Activated CD4-positive, alpha-beta T cell treated with anti-CD3 and anti-CD28 coated beads for 4 hours (primary cell): ENCODE measurements at places on chromosomes 16 and 17.
A peak's percentile ranks its signal among the peaks of the same experiment; 100 is the strongest.

DNA sequence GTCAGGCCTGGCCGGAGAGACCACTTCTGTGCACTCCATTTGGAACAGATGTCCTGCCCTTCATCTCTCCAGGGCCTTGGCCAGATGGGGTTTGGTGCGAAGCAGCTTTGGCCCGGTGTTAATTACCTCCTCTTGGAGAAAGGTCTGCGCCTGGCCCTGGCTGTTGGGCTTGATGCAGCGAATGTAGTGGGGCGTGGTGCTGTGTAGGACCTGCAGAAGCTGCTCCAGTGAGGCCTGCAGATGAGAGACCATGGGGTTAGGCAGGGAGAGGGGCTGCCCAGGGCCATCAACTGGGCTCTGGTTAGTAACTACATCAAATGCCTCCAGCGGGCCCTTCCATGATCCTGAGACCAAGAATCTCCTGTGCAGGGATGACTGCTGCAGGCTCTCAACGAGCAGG, 18.7 kb downstream of the ZNHIT3 start:
- DNase-seq = no peak

GRCh38 chr16:78759596-78759995, 660.1 kb downstream of the WWOX start:
- no peak for DNase-seq

GRCh38 chr17:37698132-37698910, 46.5 kb downstream of the HNF1B start:
- DNase-seq = no peak

GRCh38 chr17:12603566-12603965, 62.1 kb upstream of the MYOCD start:
- no peak for DNase-seq

DNA sequence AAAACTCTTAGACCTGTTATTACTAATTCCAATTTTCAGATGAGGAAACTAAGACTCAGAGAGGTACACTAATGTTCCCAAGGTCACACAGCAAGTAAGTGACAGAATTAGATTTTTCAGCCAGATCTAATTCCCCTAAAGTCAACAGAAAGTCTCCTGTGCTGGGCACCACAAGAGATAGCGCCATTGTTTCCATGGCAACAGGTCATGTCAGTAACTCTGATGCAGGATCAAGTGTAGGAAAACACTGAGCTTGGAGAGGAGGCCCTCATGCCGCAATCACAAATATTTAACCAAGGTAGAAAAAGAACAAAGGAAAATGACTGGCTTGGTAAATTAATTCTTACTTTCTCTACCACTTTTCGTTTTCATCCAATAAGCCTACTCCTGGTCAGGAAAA, 166.0 kb upstream of the CDH13 start:
- DNase-seq = no peak

DNA sequence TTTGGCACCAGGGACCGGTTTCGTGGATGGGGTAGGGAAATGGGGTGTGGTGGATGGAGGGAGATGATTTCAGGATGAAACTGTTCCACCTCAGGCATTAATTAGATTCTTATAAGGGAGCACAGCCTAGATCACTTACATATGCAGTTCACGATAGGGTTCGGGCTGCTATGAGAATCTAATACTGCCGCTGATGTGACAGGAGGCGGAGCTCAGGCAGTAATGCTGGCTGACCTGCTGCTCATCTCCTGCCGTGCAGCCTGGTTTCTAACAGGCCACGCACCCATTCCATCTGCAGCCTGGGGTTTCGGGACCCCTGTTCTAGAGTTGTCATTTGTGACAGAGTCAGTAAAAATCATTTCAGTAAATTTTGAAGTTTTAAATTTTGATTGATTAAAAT, 99.7 kb downstream of the CHD9 start:
- DNase-seq = no peak

DNA sequence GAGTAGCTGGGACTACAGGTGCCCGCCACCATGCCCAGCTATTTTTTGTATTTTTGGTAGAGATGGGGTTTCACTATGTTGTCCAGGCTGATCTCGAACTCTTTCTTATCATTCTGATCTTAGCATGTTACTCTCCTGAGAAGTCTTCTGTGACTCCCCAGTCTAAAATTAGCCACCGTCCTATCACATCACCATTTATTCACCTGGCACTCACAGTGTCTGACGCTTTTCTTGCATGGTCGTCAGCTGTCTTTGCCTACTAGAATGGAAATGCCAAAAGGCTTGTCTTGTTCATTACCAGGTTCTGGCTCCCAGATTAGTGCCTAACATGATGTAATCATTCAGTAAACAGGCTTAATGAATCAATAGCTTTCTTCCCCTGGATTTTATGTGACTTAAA, 23.8 kb downstream of the TOM1L1 start:
- DNase-seq = no peak

GRCh38 chr16:81546781-81547180, 102.2 kb downstream of the CMIP start:
- no peak for DNase-seq

GRCh38 chr17:60230358-60230757, 80.6 kb downstream of the CA4 start:
- no peak for DNase-seq

- peak; percentile 62 for DNase-seq
Observed at GRCh38 chr17:1294157-1294717, 14.8 kb downstream of the TRARG1 start.

DNA sequence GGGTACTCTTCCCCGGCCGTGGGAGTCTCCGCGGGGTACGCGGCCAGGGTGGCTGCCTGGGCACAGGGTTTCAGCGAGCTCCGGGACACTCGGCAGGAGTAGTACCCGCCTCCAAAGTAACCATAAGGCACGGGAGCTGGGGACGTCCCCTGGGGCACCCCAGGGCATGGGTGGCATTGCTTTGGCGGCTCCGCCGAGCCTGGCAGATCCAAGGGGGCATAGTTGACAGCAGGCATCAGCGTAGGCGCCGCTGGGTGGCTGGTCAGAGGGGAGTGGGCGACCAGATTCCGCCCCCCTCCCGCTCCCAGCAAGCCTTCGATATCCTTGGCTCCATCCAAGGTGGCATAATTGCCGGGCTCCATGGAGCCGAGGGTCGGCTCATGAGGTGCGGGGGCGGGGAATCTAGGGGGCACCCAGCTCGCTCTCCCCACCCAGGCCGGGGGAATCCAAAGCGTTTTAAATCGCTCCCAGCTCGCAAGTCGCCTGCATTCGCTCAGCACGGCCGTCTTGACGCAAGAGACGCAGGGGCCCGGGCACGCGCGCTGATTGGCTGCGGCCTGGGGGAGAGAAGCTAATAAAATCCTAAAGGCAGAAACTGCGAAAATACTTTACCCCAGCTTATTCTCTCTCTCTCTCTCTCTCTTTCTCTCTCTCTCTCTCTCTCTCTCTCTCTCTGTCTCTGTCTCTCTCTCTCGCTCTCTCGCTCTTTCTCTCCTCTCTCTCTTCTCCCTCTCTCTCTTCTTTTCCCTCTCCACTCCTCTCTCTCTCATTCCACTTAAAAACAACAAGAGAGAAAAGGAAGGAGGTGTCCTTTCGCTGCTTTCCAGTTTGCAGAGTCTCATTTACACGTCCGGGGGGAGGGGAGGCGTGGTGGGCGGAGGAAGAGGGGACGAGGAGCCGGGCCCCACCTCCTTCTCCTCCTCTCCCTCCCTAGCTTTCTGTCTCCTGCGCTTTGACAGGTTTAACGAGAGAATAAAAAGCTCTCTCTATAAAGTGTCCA, at the start of gene HOXB13:
HOXB13 (minus strand) TSS at position 519 of the 1,000 bp plus-strand sequence; CDS start at position 362, 157 bp downstream.
- peak; percentile 25 for DNase-seq

GRCh38 chr16:84268291-84269040, 26.2 kb upstream of the WFDC1 start:
- no peak for DNase-seq

GRCh38 chr16:63808730-63809129, 1313.1 kb downstream of the CDH11 start:
- DNase-seq = no peak

DNA sequence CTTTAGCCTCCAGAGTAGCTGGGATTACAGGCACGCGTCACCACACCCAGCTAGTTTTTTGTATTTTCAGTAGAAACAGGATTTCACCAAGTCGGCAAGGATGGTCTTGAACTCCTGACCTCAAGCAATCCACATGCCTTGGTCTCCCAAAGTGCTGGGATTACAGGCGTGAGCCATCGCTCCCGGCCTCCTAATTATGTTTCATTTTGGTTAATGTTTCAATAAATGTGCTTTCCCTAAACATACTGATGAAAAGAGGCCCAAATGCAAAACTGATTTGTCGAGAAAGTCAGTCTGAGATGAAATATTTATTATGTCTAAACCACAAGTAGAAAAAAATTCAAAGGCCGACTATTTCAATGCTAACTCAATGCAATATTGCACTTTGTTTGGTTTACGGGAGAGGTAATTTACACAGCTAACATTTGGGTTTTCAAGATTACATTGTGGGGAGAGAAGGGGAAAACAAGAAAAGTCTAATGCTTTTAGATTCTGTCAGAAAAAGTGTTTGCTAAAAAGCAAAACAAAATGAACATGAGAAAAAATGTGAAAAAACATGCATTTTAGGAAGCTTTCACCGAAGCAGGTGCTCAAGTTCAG, 9.8 kb downstream of the STAT3 start:
- no peak for DNase-seq

DNA sequence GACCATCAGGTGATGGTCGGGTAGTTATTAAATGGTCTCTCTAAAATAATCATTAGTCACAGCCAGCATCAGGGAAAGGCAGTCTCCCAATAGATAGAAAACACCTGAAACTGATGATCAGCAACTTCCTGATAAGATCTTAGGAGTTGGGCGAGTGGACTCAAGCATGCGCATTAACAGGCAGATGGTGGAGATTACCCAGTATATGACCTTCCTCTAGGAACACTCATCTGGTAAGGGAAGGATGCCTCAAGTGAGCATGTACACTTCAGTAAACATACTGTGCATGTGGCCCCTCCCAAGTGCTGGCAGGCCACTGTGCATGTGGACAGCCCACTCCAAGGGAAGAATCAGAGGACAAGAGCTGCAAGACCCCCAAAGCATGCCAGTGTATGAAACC, 105.9 kb downstream of the ABCC12 start:
- no peak for DNase-seq

DNA sequence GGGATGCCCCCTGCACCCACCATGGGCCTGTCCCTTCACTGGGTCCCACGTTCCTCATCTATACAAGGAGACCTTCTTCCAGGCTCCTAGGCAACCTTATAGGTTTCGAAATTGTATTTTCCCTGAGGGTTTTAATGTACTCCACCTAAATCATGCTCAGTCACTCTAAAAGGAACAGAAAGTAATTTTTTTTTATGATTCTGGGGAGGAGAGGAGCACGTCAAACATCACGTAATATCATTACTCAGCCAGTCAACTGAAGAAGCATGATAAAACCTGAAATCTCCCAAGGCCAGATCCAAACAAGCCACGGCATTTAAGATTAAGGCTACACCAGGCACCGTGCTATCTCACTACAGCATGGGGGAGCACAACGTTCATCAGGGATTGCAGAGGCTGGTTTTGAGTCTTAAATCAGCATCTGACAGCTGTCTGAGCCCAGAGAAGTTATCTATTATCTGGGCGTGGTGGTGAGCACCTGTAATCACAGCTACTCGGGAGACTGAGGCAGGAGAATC, 3.9 kb upstream of the TMEM114 start:
- DNase-seq = no peak

DNA sequence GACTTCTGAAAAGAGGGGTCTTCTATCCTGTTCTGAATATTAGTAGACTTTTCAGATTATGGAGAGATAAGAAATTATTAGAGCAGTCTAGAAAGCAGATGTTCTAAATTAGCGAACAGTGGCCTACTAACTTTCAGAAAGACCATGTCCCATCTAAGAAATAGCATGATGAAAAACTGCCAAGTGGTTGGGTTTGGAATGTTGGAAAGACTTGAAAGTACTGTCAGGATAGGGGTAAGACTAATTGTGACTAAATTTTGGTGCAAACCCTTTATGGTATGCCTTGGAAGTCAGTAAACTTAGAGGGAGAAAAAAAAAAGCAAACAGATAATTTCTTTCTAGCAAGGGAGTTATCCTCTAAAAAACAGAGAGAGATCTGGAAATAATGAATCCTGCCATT, 41.1 kb downstream of the TANGO6 start:
- no peak for DNase-seq

DNA sequence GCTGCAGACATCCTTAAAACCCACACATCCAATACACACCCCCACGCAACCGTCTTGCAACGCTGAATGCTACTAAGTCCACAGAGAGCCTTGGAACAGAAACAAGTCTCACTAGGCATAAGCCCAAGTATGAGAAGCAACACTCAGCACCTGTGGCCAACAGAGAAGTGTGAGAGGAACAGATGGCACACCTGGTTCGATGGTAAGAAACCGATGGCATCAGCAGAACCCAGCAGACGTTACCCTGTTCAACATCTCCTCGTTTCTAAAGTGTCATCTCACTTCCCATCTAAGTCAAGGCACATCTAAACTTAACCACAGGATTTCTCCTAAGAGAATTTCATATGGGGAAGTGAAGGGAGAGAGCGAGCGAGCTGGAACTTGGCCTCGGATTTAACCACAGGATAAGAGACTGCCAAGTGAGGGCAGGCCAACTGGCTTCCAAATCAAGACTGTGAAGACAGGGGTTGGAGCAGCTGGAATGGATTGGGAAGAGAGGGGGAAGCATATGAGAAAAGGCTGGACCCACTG, 41.0 kb downstream of the NXPH3 start:
- no peak for DNase-seq

- DNase-seq = no peak
Observed at GRCh38 chr17:64154313-64154695, 24.4 kb upstream of the ERN1 start.

- peak; percentile 92 for DNase-seq
Observed at GRCh38 chr17:13594762-13595598, 6.7 kb downstream of the HS3ST3A1 start.

GRCh38 chr17:1143573-1143972, 36.2 kb downstream of the ABR start:
- DNase-seq = no peak

DNA sequence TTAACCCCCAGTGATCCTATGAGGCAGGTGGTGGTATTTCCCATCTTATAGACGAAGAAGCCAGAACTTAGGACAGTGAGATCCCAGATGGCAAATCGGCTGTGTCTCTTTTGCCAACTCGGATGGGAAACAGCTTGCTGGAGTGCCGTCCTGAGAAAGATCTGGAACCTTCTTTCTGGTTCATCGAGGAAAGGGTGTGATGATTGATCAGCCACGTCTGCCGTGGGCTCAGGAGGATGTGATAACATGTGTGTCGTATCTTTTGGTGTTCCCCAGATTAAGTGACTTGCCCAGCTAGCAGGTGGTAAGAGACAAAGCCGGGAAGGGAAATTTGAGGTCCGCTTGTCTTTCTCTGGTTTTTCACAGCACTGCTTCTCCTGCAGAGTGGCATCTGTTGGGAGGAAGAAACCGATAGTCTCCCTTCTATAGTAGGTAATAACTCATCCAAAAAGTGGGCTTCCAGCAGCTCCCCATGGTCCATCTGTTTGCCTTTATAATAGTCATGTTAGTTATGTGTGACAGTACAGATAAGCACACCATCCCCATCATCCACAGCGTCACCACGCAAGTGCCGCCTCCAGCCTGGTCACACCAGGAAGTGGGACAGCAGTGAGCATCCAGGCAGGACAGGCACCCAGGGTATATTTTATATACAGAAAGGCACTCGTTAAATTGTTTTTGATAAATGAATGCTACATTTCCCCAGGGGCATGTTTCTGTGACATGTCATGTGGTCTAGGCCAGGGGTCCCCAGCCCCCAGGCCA, 175.5 kb downstream of the KATNIP start:
- DNase-seq = no peak
